NCI-H1694 (cell line): ENCODE measurements at places on chromosomes 7 and 10.

DNA sequence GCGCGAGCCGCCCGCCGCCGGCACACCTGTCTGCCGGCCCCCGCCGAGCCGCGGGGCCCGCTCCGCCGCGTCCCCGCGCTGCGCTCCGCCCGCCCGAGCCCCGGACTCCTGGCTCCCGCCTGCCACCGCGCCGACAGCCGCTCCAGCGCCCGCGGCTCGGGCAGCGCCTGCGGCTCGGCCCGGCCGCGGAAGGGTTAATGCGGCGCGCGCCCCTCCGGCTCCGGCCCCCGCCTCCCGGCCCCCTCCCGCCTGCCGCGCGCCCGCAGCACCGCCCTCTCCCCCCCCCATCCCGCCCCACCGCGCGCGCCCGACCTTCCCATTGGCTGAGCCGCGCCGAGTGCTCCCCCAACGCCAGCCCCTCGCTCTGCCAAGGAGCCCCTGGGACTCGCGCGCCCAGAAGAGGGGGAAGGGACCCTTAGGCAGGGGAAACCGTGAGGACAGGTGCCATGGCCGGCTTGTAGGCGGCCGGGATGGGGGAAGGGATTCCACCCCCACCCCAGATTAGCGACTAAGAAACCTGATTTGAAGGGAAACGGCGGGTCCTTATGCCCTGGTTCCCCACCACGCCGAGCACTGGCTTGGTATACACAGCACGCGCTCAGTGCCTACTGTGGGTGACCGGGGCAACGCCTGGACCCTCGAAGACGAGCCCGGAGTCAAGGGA lies at the start of gene KCNH2:
Gene KCNH2 (minus strand): TSS at position 196 of the 664 bp plus-strand sequence. CDS start 408 bp downstream, outside the sequence.
- DNase-seq = peak; percentile 80

GRCh38 chr10:116769791-116770190 lies 27.4 kb upstream of the HSPA12A start:
- DNase-seq = no peak

- DNase-seq = no peak
Measured at GRCh38 chr7:47551668-47552440, 30.1 kb downstream of the TNS3 start.

GRCh38 chr10:77629775-77630506 lies 7.7 kb downstream of the KCNMA1 start:
- DNase-seq = no peak

- no peak for DNase-seq
Measured at GRCh38 chr10:124416733-124417132, 2.0 kb downstream of the OAT start.

GRCh38 chr10:93333278-93333978 lies 148.7 kb downstream of the MYOF start:
- no peak for DNase-seq

DNA sequence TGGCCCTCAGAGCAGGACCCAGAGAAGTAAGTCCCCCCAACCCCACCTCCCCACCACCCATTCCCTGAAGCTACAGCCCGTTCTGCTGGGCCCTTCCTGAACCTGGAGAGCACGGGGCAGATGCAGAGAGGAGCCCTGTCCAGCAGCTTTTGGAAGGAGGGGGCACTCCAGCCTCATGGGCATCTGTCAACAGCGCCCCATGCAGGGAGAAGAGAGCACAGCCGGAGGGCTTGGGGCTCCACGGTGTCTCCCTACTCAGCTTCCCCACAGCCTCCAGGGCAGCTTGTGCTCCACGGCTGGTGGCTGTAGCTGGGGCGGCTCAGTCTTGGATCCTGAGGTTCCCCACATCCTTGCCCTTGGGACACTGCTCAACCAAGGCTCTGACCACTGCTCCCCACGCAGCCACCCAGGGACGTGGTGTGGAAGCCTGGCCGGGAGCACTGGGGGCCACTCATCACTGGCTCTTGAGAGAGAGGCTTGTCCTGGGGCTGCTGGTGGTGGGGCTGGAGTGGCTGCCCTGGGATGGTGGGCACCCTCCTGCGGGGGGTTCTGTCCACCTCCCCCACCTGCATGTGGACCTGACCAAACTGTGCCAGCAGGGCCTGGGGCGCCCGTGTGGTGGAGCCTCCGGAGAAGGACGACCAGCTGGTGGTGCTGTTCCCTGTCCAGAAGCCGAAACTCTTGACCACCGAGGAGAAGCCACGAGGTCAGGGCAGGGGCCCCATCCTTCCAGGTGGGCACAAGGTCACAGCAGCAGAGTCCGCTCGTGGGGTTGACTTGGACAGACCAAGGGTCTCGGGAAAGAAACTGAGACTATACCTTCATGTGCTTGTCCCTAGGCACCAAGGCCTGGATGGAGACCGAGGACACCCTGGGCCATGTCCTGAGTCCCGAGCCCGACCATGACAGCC lies 4.5 kb downstream of the PRAP1 start:
- no peak for DNase-seq

DNA sequence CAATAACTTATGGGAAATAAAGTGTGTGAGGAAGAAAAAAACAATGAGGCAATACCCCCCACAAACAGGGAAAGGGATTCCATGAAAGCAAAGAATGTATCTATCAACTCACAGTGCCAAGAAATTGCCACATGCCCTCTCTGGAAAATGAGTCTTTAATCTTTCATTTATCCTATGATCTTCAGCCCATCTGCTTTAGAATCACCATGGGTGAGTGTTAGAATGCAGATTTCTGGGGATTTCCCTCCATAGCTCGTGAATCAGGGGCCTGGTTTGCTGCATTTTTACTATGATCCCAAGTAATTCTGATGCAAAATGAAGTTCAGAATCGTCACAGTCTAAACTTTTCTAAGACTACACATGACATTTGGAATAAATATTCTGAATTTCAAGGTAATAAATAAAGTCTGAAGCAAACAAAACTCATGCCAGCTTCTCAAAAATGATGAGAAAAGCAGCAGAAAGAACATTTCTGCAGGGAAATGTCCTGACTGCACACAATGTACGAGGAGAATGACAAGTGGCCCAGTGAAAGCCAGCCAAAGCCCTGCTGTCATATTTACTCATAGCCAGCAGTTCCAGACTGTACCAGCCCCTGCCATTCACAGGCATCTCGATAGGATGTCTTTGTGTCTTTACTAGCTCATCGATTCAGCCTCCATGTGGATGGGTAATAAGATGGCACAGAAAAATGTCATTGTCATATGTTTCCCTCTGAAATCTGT lies 167.1 kb downstream of the ELMO1 start:
- no peak for DNase-seq

- no peak for DNase-seq
Measured at GRCh38 chr10:16297642-16298041, 139.2 kb upstream of the PTER start.

GRCh38 chr7:30898411-30898810 lies 13.2 kb upstream of the AQP1 start:
- no peak for DNase-seq

DNA sequence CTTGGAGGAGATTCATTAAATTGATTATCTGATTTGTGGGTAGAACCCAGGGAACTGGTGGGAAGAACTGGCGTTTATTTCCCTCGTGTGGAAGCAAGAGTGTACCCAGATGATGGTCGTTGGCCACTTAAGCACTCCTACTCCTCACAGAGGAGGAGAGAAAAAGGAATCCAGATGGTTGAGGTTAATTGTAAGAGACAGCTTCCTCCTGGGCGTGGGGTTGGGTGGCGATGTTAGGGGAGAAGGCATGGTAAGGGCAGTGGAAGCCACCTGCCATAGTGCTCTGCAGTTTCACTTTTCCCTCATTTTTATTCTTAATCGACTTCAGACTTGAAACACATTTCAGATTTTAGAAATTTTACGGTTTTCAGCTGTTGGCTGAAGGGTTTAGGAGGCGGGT lies 104.1 kb downstream of the DOCK1 start:
- no peak for DNase-seq

GRCh38 chr7:150778738-150779301 lies 21.3 kb downstream of the TMEM176B start:
- DNase-seq = peak; percentile 86

DNA sequence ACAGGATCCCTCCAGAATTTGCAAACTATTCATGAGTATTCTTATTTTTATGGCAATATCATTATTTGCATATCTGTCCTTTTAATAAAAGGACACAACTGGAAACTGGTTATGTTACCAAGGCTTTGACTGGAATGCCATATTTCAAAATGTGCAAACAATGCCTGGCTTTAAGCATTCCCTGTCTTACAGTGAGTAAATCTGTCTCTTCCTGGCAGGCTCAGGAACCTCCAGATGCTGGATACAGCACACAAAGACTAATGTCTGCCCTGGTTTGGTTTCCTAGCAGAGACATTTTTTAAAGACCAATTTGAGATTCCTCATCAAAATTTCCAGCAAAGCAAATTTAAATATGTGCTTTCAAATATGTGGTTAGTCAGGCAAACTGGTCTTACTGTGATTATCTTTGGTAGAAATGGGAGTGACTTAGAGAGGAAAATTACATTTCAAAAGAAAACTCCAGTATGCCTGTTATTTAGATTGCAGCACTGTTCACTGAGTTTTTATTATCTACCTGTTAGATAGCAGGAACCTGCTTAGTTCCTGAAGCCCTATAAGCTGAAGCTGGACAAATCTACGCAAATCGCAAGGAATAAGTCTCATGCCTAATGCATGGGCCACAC lies 31.3 kb downstream of the RNF216 start:
- no peak for DNase-seq

DNA sequence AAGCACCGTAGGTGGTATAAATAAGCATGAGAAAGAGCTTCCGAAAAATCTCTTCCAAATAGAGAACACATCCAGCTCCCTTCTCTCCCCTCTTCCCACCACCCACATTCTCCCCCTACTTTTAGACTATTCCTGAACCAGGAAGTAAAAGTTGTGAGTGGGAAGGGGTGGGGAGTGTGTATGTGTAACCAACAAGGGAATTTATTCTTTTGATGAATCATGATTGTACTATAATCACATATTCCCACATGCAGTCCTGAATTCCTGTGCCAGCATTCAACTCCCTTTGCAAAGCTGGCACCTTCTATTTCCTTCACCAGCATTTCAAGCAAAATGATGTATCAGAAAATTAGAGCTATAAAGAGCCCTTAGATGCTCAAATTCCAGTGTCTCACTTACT lies 230.6 kb upstream of the CHRM2 start:
- DNase-seq = no peak

- DNase-seq = no peak
Measured at GRCh38 chr10:34341473-34341872, 473.6 kb downstream of the PARD3 start.

DNA sequence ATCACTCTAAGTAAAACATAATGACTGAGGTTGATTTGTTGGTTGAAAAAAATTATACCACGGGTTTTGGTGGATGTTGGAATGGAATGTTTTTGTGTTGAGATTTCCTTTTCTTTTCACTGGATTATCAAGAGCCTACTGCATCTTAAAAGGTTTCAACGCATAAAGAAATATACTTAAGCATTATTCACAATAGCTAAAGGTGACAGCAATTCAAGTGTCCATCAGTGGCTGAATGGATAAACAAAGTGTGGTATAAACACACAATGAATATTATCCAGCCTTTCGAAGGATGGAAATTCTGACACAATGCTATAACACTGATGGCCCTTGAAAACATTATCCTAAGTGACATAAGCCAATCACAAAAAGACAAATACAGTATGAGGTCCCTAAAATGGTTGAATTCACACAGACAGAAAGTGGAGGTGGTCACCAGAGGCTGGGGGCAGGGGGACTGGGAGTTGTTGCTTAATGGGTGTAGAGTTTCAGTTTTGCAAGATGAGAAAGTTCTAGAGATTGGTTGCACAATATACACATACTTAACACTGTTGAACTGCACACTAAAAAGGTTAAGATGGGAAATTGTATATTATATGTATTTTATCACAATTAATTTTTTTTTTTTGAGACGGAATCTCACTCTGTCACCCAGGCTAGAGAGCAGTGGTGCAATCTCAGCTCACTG lies 122.3 kb downstream of the NRP1 start:
- DNase-seq = no peak

DNA sequence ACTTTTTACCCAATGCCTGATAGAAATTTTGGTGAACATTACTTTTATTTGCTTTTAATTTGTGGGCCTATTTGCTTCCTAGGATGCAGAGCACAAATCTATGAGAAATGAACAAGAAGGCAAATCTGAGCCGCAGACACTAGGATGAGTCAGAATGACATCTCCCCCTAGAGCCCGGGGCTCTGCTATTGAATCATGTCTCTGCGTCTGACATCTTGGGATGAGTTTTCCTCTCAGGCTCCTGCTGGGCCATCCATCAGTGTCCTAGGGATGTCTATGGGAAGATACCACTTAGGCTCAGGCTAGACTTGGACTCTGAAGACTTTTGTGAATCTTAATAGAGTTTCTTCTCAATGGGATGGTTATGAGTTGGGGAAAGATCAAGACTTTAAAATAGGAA lies 157.3 kb upstream of the MTPN start:
- DNase-seq = no peak

- no peak for DNase-seq
Measured at GRCh38 chr7:134643131-134643530, 3.5 kb upstream of the BPGM start.

DNA sequence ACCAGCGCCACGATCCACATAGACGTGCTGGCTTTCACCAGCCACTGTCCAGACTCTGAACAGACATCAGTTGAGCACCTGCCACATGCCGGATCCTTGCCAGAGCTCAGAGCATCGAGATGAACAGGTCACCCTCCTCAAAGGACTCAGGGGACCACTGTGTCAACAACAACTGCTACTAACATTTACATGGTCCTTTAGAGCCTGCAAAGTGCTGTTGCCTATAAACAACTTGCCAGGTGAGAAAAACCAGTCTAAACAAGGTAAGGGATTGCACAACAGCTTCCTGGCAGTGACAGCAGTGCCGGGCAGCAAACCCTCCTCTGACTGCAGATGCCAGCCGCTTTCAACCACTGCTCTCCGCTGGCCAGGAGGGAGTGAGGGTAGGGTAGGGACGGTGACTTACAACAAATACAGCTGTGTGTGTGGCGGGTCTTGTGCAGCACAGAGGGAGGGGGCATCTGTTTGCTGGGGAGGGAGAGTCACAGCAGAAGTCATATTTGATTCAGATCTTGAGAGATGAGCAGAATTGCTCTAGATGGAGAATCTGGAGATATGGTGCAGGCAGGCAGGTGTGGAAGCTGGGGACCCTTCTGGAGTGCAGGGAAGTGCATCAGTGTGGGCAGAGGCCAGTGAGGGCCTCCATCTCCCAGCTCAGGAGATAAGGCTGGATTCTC lies 32.8 kb upstream of the RHEB start:
- DNase-seq = no peak

DNA sequence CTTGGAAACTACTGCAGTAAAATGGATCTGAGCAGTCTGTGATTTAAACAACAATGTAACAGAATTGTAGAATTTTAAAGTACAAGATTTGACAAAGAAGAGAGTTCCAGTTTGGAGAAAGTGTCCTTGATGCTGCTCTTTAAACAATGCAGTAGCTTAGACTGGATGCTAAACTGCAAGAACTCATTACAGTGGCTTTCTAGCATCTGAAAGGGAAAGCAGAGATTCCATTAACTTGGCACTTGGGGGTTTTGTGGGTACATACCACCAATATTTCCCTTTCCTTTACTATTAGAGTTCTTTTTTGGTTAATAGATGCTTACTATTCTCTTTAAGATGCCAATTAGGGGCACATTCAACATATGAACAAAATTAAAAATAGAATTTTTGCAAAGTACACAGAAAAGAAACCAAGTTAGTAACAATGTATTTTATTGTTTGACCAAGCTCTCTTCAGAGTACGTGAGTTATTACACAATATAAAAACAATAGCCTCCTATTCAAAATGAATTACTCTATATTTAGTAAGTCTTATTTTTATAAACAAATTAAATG lies 11.9 kb downstream of the PSTK start:
- DNase-seq = no peak
